H1 (cell line): ENCODE measurements at places on chromosomes 3 and 15. TPM values are rescaled to one million over a fixed set of nuclear protein-coding genes. Genes with fewer than 3 reads are reported as not detected.
A peak's percentile ranks its signal among the peaks of the same experiment; 100 is the strongest.

The LRRC34 gene
- 3.3 and 4.6 TPM in 2 replicates for total RNA-seq

DNA sequence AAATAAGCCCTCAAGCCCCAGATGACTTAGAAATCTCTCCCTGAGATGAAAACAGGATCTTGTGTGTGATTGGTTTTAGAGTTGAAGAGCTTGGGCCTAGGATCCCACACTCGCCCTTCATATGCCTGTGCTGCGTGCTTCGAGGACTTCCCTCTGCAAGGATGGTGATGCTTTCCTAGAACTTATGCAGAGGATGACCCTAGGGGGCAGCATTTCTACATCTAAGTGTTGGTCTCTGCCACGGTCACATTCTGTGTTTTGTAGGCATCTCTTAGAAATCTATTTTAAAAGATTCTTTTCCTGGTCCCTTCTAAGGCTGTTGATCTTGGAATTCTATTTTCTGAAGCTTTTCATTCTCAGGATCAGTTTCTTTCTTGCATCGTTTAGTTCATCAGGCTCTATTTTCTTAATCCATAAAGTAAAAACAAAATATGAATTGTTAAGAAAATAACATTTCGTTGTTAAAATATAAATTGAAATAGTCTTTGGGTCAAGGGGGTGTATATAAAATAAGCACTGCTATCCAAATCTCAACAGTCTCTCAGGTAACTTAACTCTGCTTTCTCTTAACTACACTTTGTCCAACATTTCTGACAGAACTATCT is 45.7 kb downstream of the WDR76 start:
- no peaks in the 10 kb centered on the region; the same call in none of the 2 replicates for H3K36me3 ChIP-seq
- no peaks in the 10 kb centered on the region for H3K4me1 ChIP-seq
- no peak overlapping the region for H3K27ac ChIP-seq
- H3K4me3 ChIP-seq: no peak overlapping the region
- peak; percentile 60 for DNase-seq

DNA sequence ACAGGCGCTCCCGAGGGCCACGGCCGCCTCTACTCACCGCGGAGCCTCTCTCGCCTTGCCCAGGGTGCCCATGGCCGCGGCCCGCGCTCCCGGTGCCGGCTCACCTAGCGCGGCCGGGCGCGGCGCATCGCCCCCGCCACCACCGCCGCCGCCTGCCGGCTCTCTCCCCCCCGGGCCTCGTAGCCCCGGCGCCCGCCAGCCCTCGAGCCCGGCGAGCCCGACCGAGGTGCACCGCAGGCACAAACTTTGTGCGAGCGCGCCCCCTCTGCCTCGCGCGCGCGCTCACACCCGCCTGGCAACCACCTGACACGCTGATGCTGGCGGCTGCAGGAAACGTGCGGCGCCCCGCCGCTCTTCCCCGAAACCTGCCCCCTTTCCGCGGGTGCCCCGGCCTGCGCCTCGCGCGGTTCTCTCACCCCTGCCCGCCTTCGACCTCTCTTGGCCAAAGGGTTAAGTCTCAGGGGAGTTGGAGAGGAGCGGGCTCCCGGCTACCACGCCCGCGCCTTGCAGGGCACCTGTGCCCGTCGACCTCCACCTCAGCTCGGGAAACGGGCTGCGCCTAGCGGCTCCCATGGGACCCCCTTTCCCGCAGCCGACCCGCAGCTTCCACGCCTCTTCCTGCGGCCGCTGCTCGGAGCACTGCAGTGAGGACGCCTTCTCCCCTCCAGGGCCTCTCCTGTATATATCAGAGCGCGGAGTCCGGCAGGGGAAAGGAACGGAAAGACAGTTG is at the start of gene RASGRP1:
Gene RASGRP1, minus strand, starts transcription at position 258 of the 730 bp plus-strand sequence. Its CDS starts 186 bp downstream, at position 72.
- H3K36me3 ChIP-seq: no peaks in the 10 kb centered on the region
- H3K4me3 ChIP-seq: peak within 1 kb of the TSS; percentile 56
- H3K27ac ChIP-seq: no peak within 1 kb of the TSS
- peaks cover 9% of the 10 kb centered on the region for H3K27me3 ChIP-seq
- DNase-seq: peak; percentile 80
- H3K4me1 ChIP-seq: no peaks in the 10 kb centered on the region; the same call in 1 of the 2 replicates

GRCh38 chr3:179348325-179349013 is 960 bp downstream of the MFN1 start:
- H3K27me3 ChIP-seq: no peaks in the 10 kb centered on the region
- DNase-seq: no peak
- peak overlapping the region; percentile 69 for H3K4me3 ChIP-seq
- no peak overlapping the region for H3K27ac ChIP-seq
- peaks cover 4% of the 10 kb centered on the region; the same call in 1 of the 2 replicates for H3K36me3 ChIP-seq

The SOX14 gene
- 0.21 and 0.50 TPM in 2 replicates for total RNA-seq

DNA sequence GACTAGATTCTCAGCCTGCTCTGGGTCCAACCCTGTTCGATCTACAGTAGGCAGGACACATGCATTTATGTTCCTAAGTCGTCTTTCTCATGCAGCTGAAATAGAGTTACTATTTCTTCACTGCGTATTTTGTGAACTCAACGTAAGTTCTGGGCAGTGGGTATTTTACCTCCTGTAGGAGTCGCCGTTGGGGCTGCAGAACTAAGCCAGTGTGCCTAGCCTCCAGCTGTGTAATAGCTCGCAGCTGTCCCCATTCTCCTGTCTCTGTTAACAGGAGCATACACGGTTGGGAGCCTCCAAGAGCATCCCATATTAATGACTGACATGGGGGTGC is 58.4 kb upstream of the HRH1 start:
- DNase-seq: no peak
- H3K36me3 ChIP-seq: no peaks in the 10 kb centered on the region
- peaks cover 5% of the 10 kb centered on the region for H3K4me1 ChIP-seq
- H3K4me3 ChIP-seq: no peak overlapping the region

DNA sequence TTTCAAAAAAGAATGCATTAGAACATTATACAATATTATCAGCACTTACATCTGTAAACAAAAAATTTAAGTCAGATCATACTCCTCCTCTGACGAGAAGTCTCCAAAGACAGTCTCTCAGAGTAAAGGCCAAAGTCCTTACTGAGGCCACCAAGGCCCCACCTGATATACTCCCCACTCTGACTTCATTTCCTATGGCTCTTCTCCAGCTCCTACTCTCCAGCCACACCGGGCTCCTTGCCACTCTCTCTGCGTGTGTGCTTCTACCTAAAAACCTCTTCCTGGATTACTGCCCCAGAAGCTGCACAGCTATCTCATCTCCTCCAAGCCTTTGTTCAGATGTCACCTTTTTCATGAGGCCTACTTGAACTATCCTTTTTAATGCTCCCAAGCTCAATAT is 5.0 kb downstream of the DCP1A start:
- H3K27me3 ChIP-seq: no peaks in the 10 kb centered on the region
- H3K27ac ChIP-seq: no peak overlapping the region
- H3K4me3 ChIP-seq: no peak overlapping the region
- H3K4me1 ChIP-seq: no peaks in the 10 kb centered on the region
- peaks cover 11% of the 10 kb centered on the region; the same call in 1 of the 2 replicates for H3K36me3 ChIP-seq
